M059J (cell line): ENCODE measurements at places on chromosomes 1 and 21. TPM values are rescaled to one million over a fixed set of nuclear protein-coding genes. Genes with fewer than 3 reads are reported as not detected.
A peak's percentile ranks its signal among the peaks of the same experiment; 100 is the strongest.

DNA sequence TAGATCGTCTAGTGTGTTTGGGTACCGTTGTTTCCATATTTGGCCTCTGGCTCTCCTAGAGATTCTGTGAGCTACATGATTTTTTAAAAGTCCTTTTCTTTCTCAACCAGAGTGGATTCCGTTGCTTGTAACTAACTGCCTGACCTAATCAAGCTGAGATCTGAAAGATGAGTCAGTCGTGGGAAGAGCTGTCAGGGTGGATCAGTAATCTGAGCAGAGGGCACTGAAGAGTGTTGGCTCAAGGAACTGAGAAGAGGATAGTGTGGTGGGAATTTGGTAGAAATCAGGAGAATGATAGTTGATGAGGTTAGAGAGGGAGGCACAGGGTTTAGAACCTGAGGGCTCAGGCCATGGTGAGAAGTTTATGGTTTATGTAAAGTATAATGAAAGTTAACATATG lies 52.2 kb downstream of the TRAF5 start:
- peak; percentile 78 for DNase-seq

GRCh38 chr1:149915429-149916192 lies 2.0 kb downstream of the SV2A start:
- no peak for DNase-seq

DNA sequence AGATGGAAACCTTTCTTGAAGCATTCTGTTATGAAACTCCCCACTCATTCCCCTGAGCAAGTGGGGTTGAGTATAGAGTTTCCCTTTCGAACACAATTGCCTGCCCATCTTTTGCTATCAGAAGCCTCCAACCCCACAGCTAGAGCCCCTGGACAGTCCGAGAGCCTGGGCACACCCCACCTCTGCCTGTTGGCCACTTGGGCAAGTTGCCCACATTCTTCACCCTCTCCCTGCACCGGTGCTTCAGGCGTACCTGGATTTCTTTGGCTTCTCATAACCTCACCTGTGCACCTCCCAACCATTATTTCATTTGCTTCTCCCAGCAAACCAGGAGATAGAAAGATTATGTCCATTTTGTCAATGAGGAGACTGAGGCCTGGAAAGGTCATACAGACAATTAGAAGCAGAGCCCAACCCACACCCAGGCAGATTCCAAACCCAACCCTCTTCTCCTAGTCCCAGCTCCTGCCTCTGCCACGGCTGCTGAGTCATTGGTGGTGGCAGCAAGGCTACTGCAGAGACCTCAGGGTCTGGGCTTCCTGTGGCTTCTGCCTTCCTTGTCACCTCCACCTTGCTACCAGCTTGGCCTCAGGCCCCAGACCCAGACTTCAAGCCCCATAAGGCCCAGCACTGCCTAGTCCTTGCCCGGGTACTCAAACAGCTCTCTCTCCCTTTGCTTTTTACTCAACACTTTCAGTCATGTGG lies 118.7 kb upstream of the ZBTB40 start:
- peak; percentile 55 for DNase-seq

DNA sequence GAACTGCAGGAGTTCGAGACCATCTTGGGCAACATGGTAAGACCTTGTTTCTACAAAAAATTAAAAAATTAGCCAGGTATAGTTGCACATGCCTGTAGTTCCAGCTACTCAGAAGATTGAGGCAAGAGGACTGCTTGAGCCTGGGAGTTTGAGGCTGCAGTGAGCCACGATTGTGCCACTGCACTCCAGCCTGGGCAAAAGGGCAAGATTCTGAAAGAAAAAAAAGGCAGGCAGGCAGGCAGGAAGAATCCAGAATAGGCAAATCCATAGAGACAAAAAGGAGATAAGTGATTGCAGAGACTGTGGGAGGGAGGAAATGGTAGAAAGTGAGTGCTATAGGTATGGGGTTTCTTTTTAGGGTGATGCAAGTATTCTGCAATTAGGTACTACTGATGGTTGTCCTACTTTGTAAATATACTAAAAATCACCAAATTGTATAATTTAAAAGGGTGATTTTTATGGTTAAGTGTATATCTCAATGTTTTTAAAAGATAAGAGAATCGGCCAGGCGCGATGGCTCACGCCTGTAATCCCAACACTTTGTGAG lies 29.4 kb downstream of the ZZZ3 start:
- DNase-seq: no peak

GRCh38 chr1:178690496-178690895 lies 34.5 kb upstream of the RALGPS2 start:
- no peak for DNase-seq

GRCh38 chr21:15052459-15052763 lies 12.4 kb downstream of the NRIP1 start:
- DNase-seq: no peak

DNAJC28 gene
- total RNA-seq: 1.9 TPM in 2 replicates

GRCh38 chr1:9726905-9727595 lies 75.5 kb downstream of the PIK3CD start:
- DNase-seq: no peak

- DNase-seq: no peak
These were observed 53.6 kb upstream of the SPOCD1 start for GRCh38 chr1:31869449-31869848.

- peak; percentile 31 for DNase-seq
These were observed 720.2 kb downstream of the LTN1 start for GRCh38 chr21:28272272-28272992.

- DNase-seq: no peak
These were observed 5.3 kb upstream of the MAP3K7CL start for GRCh38 chr21:29125191-29125590.

DNA sequence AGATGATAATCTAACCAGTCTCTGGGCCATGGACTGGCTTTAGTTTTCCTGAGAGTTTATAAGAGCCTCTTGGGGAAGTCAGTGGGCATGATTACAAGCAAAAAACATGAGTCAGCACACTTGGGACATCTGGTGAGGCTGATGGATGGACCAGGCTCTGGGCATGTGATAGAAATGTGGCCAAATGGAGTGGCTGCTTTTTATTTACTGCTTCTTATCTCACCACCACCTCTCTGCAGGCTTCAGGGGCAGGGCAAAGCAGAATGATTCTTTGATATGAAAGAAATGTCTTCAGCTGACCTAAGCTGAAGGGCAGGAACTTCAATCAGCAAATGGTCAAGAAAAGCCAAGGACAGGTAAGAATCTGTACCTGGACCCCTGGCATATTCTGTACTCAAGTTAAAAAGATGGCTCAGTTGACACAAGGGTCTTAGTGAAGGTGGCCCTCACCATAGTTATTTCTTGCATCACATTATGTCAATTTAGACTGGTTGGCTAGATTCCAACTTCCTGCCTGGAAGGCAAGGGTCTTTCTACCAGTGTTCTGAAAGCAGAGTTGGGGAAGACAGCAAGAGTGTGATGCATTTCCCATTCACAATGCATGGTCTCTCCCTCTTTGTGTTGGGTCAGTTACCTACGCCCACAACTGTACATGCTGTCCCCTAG lies 162.8 kb downstream of the FASLG start:
- peak; percentile 79 for DNase-seq

LRRN2 gene
- total RNA-seq: 0.02 TPM in 1 of 2 replicates, not detected in the other

GRCh38 chr1:99270646-99271045 lies 6.4 kb downstream of the PLPPR4 start:
- no peak for DNase-seq

KRTAP10-10 gene
- not detected in 2 replicates for total RNA-seq

- no peak for DNase-seq
These were observed 58.2 kb downstream of the DNTTIP2 start for GRCh38 chr1:93820554-93821422.

- peak; percentile 62 for DNase-seq
These were observed 3.7 kb downstream of the KAZN start for GRCh38 chr1:14602136-14602535.

SPSB1 gene
- total RNA-seq: 9.2 and 14.3 TPM in 2 replicates

ZNF593OS gene
- total RNA-seq: not detected in 2 replicates

FCRL4 gene
- total RNA-seq: not detected in 2 replicates

LRRC71 gene
- total RNA-seq: not detected in 2 replicates

GNAT2 gene
- total RNA-seq: 0.12 TPM in 1 of 2 replicates, not detected in the other

DNA sequence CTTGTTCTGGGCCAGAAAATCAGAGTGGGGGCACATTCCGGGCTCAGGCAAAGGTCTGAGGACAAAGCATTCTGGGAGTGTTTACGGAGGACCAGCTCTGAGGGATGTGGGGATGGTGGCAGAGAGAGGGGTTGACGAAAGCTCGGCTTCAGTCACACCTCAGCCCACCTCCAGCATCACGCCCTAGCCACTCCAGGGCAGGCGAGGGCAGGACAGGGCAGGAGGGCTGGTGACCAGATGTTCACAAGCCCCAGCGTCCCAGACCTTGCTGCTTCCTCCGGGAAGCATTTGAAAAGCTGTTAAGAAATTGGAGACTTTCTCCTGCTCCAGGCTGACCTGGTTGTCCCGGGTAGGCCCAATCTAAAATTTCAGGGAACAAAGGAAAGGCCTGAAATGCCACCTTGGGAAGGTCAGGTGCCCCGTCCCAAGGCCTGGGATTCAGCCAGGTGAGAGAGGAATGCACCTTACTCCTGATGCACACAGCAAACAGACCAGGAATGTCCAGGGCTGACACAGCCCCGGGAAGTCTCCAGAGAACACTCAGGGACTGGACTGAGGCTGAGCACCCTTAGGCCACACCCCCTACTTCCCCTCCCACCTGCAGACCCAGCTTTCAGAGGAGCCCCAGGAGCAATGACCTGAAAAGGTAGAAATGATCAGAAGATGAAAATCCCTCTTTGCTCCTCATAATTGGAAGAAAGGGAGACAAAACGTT lies 71.9 kb upstream of the KLHDC7A start:
- DNase-seq: no peak

MAP10 gene
- total RNA-seq: 3.9 and 6.9 TPM in 2 replicates

DNA sequence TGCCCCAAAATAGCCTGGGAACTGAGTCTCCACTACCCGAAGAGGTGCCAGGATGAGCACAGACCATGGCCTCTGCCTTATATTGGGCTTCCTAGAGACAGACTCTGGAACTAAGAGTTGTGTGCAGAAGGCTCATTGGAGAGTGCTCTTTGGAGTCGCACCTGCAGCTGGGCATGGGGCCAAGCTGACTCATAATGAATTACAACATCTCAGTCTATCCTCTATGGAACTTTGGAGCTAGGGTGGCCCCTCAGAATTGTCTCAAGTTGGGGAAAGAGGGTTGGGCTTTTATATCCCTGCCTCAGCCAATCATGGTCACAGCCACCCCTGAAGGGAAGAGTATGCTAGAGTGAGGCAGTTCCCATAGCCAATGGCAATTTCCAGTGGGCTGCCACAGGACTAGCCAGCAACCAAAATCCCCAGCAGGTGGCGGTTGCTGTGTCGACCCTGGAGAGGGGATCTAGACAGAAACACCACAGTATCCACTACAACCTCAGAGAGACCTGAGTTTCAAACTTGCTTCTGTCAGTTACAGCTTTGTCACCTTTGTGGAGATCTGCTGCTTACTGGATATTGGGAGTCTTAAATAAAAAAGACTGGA lies 93.8 kb downstream of the DMRTA2 start:
- DNase-seq: peak; percentile 11

GRCh38 chr1:210687582-210688279 lies 359.0 kb downstream of the HHAT start:
- DNase-seq: peak; percentile 97

- DNase-seq: no peak
These were observed 665.7 kb downstream of the ADGRL2 start for GRCh38 chr1:82466416-82466815.

GRCh38 chr1:48194801-48195200 lies 27.7 kb upstream of the SLC5A9 start:
- no peak for DNase-seq

ARTN gene
- 4.0 and 4.4 TPM in 2 replicates for total RNA-seq

DNA sequence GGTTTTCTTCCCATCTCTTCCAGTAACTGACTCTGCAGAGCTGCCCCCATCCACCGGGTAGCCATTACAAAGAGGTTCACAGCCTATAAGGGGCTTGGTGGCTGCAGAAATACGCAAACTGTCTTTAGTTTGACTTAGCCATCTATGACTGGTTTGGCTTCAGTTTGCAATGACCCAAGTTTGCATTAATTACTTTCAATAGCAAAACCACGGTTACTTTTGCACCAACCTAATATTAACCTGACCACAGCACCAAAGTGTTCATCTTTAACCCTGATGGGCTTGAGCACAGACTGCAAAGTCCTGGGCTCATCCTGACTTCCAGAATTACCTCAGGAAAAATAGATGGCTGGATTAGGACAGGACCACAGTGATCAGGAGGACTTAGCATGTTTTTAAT lies 2.2 kb upstream of the HAO2 start:
- DNase-seq: no peak

GRCh38 chr1:233230011-233230410 lies 65.5 kb downstream of the PCNX2 start:
- DNase-seq: no peak

DNA sequence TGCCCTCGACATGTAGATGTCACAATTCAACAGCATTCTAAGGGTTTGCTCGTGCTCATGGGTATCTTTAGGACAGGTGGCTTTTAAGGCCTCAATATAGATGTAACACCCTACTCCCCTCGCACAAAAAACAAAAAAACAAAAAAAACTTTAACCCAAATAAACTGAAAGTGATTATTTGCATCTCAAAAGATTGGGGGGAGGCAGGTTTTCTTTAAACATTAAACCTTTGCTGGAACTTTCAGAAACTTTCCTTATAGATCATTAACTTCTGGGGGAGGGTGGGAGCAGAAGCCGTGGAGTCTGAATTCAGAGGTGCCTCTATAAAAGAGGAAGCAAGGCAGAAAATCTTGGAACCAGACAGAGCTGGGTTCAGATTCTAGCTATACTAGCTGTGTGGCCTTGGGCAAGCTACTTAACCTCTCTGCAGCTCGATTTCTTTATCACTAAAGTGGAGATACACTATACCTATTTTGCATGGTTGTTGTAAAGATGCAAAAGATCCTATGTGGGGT lies 3.2 kb upstream of the KIAA1614 start:
- DNase-seq: no peak

DNA sequence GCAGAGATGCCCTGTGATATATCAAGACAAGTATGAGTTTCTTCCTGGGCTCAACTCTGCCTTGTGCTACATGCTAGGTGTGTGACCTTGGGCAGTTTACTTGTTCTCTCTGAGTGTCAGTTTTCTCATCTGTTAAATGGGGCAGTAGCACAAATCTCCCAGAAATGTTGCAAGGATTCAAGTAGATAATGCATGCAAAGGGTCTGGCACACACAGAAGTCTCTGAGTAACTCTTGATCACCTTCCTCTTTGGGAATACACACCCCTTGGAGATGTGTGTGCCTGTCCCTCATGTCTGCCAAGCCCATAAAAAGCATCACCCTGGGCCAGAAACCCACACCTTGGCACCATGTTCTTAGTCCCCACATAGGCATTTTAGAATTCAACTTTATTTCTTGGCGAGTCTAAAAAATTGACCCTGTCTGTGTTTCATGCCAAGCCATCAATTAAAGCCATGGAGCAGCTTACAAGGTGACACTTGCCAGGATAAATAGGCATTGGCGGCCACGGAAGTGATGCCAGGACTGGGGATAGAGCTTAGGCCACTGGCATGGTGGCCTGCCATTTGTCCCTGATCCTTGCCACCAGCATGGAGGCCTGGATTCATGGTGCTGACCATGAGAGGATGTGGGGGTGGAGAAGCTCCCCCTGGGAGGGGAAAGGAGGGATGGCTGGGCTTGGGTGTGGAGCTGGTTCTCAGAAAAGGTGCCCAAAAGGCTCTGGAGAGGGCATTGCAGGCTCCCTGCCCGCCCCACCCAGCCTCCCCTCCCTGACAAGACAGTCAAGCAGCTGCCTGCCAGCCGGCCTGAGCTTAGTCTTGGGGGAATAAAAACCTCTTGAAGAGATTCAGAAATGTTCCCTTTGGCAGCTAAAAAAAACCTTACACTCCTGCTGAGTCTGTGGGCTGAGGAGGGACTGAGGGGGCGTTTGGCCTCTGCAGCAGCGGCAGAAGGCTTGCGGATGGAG lies 118.0 kb upstream of the IPO9 start:
- DNase-seq: peak; percentile 54

GRCh38 chr1:212364985-212365384 lies 49.7 kb downstream of the PACC1 start:
- no peak for DNase-seq

- DNase-seq: no peak
These were observed 47.6 kb downstream of the RPL5 start for GRCh38 chr1:92879316-92879968.

INSRR gene
- total RNA-seq: not detected in 2 replicates
